ENCODE measurements at places on chromosomes 12 and 14.

- DNase-seq, result no peak
These were observed 80.2 kb upstream of the RTL1 start for GRCh38 chr14:100983710-100984109.

- DNase-seq, result no peak
These were observed 16.6 kb downstream of the ALKBH1 start for GRCh38 chr14:77691259-77691658.

DNA sequence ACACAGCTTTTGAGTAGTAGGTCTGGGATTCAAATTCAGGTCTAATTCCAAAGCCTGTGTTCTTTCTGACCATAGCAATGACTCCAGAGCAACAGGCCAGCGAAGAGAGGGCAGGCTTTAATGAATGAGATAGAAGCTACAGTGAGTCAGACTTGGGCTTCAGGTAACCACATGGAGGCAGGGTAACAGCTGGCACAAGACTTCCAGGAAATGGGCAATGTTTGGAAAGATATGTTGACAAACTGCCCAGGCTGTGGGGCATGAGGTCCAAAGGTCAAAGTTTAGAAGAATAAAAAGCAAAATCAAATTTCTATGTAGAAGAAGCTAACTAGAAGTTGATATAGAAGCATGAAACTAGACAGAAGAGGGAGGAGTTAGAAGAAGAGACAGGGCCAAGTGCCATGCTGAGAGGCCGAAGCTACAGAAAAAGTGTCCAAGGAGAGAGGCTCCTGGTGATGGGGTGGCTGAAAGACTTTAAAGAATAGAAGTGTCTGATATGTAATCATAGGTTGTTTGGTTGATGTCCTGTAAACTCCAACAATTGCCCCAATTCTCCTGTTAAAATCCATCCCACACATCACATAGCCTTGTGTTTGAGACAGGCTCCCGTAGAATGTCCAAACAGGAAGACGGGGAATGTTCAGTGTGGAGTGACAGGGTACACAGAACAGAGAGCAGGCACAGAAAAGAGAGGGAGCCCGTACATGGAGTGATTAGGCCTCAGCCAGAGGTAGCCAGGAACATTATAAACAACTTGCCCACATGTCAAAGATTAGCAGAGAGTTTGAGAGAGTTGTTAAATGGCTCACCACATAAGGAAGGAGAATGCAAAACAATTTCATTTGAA is 384.7 kb downstream of the CCDC91 start:
- no peak for DNase-seq

- DNase-seq, result no peak
These were observed 1012.1 kb downstream of the BCL11B start for GRCh38 chr14:98259881-98260280.

- DNase-seq, result no peak
These were observed 15.9 kb downstream of the GALNT8 start for GRCh38 chr12:4736091-4736490.

All from CD4-positive, alpha-beta T cell treated with Interleukin-17A for 1 hour (primary cell).